ENCODE measurements at places on chromosomes 1 and 21. TPM values are rescaled to one million over a fixed set of nuclear protein-coding genes. Genes with fewer than 3 reads are reported as not detected.

GRCh38 chr1:236102611-236103010, 37.7 kb upstream of the NID1 start:
- DNase-seq, result no peak

DNA sequence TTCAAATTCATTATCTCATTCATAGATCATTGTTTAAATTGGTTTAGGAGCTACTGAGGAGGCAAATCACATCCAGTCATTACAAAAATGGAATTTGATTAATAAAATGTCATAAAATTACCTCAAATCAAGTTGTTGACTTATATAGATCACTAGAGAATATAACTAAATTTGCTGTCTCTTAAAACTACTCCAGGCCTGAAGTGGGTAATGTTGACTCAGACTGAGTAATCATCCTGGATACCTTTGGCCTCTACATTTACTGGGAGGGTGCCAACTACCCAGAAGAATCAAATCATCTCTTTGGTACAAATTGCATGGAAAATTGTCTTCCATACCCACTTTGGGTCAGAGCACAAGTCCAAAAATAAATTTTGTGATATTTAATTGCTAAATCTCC, 191.2 kb upstream of the GREM2 start:
- no peak for DNase-seq

DNA sequence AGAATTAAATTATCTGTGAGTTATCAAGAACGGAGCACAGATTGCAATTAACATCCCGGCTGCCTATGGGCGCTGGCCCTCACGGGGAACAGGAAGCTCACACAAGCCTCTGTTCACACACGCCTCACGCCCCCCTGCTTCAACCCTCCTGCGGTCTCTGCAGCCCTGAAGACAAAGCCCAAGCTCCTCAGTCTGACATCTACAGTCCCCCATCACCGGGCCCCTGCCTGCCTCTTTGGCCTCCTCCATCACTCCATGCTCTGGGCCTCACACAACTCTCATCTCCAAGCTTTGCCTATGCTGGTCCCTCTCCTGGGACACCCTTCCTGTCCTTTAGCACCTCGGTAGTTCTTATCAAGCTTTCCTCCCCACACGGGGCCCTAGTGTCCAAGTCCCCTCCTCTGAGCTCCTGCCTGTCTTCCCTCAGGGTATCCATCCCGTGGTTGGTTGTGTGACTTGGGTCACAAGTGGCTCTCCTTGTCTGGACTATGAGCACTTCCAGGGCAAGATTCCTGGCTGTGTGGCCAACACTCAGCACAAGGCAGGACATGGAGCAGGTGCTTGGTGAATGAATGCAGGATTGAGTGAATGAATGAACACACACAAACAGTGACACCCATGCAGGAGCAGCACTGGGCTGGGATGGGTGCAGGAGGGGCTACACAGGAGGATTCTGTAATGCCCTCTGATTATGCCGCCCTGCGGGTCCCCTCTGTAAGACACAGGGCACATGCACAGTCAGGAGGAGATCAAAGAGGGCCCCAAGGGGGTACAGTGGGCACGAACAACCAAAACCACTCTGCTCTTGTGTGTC, 116.1 kb downstream of the DMRTB1 start:
- no peak for DNase-seq

Gene RCSD1
- polyA plus RNA-seq, result 60.8 TPM

DNA sequence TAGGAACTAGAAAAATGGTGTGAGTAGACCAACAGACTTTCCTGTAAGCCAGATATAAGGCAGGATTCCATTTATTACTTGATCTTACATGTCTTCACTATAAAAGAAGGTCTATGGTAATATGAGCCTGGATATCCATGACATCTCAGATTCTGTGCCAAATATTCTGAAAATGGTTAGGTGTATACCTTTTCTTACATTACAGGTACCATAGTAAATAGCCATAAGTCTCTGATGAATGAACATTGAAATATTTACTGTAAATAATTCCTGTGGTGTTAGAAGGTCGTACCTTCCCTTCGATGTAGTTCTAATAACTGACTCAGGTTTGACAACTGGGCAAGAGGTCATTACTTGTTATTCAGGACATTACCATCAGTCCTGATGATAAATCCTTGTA, 657.9 kb downstream of the BRINP3 start:
- DNase-seq, result no peak

DNA sequence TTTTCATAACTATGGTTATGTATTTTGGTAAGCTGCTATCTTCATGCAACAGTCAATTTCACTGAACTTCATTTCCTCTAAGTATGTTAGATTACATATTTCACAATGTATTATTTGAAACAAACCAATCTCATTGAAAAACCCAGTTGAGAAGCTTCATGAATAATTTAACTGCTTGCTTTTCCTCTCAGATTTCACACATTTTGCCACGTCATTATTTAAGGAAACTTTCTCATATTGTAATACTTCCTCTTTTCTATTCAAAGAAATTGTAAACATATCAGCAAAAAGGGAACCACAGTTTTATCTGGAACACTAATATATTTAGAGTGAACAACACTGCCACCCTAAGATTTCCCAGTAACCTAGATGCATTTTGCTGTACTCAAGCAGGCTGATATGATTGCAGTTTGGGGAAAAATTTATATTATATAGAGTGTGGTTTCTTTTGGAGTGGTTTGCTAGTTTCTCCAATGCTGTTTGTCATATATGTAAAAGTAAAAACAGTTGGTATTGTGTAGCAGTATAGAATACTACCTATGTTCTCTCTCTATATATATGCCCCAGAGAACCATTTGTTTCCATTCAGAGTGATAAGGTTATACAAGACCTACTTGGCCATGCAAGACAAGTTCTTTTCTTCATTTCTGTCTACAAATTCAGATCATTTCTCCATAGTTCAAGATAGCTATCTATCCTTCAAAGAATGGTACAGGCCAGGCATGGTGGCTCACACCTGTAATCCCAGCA, 28.4 kb upstream of the AHCTF1 start:
- DNase-seq, result peak; percentile 3

Gene COG2
- polyA plus RNA-seq, result 23.9 TPM

Gene B3GALT6
- 20.0 TPM for polyA plus RNA-seq

DNA sequence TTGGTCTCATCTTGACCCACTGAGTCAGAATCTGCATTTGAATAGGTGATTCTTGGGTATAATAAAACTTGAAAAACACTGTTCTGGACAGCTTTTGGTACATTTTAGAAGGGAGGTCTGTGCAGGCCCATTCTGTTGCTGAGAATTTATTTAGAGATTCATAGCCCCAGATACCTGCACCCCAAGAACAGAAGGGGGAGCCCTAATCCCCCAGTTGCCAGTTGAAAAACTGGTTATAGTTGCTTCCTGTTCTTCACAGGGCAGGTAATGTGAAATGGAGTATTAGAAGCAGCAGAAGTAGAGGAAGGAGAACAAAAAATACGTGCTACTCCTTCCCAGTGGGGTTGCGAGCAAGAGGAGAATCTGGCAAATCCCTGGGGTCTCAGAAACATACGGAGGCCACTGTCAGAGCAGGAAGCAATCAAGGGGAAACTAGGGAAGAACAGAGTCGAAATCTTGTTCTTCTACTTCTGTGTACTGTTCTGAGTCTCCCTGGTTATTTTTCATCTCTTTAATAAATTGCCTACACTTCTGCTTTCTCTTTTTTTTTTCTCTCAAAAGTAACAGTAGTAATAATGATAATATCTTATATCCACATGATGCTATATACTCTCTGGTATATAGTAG, 4.6 kb upstream of the CLCA2 start:
- DNase-seq, result peak; percentile 16

- DNase-seq, result no peak
Measured at GRCh38 chr21:14977814-14978213, 87.0 kb downstream of the NRIP1 start.

Gene PIGC
- polyA plus RNA-seq, result 23.2 TPM

DNA sequence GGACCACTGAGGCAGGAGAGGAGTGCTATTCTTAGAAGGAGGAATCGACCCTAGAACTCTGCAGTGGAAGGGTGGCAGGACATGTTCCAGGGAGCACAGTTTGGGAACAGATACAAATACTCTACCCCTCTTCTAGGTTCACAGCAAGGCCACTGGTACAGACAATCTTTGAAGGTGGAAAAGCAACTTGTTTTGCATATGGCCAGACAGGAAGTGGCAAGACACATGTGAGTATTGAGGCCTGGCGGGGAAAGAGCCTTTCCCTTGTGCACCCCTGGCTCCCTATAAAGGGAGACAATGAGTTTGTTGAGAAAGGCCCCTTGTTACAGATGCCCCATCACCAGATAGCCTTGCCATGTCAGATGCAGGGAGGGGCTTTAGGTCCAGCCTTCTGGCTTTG, 17.8 kb downstream of the KIF2C start:
- DNase-seq, result no peak

DNA sequence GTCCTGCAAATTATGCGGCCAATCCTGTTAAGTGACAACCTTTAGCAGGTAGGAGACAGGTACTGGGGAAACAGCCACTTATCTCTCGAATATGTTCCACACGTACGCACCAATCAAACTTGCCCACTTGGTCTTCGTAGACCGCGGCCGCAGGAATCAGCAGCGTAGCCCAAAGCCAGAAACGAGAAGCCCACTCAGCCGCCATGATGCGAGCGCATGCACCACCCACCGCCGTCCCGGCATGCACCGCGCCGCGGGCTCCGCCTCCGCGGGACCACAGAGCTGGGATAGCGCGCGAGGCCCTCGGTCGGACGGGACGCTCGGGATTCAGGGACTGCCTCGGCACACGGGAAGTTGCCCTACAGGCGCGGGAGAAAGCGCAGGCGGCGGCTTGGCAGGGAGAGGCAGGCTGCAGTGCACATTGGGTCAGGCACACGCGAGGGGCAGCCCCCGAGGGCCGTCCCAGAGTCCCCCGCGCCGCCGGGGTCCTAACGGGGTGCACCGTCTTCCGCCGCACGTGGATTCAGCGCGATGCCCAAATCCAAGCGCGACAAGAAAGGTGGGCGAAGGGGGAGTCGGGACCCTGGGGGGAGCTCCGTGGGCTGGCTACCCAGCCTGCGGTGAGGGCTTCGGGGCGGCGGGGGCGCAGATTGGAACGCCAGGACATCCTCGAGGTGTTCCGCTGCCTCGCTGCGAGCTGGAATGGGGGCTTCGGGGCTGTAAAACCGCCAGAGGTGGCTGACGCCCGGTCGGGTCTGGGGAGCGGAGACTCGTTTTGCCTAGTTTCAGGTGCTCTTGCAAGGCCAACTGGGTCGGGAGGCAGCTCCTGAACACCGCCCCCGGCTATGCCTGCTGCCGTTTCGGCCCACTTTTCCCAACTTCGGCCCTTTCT, at the start of the genes EMC1 and MRTO4:
Gene EMC1 (minus strand): TSS at position 220 of the 892 bp plus-strand sequence. CDS start 15 bp downstream, at position 205.
Gene MRTO4 (plus strand): TSS at position 501 of the 892 bp plus-strand sequence. CDS start 31 bp downstream, at position 532.
- DNase-seq, result peak; percentile 93

- peak; percentile 19 for DNase-seq
Measured at GRCh38 chr1:222697826-222698225, 14.5 kb downstream of the AIDA start.

DNA sequence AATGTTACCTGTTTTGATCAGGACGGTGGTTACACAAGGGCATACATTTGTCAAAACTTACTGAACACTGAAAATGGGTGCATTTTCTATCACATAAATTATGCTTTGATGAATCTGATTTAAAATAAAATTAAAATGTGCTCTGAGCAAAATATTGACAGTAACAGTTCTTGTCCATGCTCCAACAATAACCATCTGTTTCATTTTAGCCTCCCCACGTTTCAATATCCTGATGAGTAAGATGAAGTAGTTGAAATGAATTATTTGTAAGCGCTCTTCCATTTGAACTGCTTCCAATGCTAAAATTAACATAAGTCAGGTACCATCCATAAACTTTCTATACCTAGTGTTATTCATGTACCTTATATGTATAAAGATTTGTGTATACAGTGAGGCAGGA, 365.4 kb downstream of the LTN1 start:
- no peak for DNase-seq

Gene ARTN
- 1.1 TPM for polyA plus RNA-seq

DNA sequence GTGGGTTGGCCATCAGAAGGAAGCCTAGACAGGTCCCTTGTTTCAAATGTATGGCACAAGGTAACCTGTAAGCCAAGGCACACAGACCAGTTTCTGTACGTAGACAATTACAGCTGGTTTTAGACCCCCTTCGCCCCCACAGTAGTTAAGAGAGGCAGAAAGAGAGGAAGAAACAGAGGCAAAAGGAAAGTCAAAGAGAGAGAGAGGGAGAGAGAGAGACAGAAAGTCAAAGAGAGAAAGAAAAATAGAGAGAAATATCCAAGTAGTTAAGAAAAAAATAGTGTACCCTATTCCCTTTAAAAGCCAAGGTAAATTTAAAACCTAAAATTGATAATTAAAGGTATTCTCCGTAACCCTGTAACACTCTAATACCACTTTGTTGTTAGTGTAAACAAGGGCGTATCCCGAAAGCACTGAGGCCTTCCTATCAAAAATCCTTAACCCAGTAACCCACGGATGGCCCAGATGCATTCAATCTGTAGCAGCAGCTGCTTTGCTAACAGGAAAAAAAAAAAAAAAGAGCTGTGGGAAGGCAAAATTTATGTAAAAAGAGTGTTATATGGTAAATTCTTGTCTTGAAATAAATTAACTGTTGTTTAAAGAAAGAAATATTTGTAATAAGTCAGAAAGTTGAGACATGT, 49.4 kb downstream of the ADCY10 start:
- DNase-seq, result no peak

DNA sequence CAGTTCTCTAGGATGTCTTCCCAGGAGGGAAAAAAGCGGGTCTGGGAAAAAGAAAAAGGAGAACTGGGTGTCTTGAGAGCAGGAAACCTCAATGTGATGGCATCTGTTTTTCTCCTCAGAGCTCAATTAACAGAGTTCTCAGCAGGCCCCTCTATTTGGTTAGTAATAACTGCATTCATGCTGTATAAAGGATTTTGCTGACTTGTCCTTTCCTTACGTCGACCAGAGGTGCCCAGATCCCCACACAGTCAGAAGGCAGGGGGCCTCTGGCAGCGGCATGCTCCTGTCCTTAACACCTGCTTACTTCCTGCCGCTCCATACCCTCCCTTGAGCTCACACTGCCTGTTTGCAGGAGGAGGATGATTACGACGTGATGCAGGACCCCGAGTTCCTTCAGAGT, 12.3 kb downstream of the PSMD4 start:
- no peak for DNase-seq

GRCh38 chr1:150321826-150322166, 463 bp downstream of the PRPF3 start:
- no peak for DNase-seq

DNA sequence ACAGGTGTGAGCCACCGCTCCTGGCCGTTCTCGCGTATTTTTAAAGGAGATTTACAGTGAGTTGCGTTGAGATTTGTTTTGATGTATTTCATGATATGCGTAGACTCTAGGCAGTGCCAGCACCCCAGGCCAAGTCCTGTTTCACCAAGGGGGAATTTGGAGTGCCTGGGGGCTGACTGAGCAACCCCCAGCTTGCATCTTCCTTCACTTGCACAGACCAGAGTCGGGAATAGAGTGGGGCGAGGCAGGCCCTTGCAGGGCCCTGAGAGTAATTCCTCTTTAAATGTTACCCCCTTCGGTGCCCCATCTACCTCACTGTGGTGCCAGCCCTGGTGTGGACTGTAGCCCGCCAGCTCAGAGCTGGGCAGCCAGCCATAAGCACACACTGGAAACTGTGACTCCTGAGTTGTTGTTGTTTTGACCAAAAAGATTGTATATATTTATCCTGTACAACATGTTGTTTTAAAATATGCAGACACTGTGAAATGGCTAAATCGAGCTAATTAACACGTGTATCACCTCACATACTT, 269.5 kb downstream of the NPHP4 start:
- no peak for DNase-seq

Gene XCL1
- not detected for polyA plus RNA-seq

Data from hindlimb muscle (tissue), 1 donor.